ENCODE measurements at places on chromosomes 3 and 15. TPM values are rescaled to one million over a fixed set of nuclear protein-coding genes. Genes with fewer than 3 reads are reported as not detected.

Gene CHRNB4
- polyA plus RNA-seq: 0.06 TPM

DNA sequence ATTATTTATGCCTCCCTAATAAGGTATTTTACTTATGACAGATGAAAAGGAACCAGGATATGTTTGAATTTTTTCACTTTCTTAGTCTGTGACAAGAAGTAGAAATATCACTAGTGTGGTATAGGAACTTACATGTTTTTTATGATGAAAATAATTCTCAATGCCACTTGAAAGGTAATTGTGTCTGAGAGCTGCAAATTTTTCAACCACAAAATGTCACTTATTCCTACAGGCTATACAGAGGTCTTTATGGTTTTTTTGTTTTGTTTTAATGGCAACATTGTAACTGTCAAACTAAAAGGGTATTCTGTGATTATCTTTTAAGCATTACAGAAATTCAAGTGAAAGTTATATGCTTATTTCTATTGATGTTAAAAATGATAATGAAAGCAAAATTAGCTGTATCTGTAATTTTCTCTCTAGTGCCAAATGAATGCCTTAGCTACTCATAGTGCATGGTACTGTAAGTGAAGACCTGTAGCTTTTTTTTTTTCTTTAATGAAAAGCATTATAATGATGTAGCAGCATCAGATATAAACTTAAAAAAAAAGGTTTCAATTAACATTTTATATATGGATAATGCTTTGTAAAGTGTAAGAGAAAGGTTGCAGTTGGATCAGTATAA lies 14.7 kb downstream of the FEM1B start:
- no peak overlapping the region for H3K4me3 ChIP-seq
- DNase-seq: no peak
- H3K27ac ChIP-seq: no peak overlapping the region

GRCh38 chr3:134600206-134600605 lies 50.6 kb downstream of the KY start:
- H3K4me1 ChIP-seq: peaks cover 21% of the 10 kb centered on the region
- no peak for DNase-seq
- H3K27ac ChIP-seq: no peak overlapping the region
- no peak overlapping the region for H3K4me3 ChIP-seq

DNA sequence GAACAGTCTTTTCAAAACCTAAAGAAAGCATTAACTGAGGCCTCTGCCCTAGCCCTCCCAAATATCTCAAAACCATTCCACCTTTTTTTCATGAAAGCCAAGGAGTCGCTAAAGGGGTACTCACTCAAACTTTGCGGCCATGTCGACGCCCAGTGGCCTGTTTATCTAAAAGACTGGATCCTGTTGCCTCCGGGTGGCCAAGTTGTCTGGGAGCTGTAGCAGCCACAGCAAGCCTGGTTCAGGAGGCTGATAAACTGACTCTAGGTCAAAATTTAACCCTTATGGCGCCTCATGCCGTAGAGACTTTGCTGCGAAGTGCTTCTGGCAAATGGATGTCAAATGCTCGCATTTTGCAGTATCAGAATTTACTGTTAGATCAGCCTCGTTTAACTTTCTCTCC lies 39.5 kb downstream of the ZBTB11 start:
- H3K4me1 ChIP-seq: no peaks in the 10 kb centered on the region
- no peaks in the 10 kb centered on the region for H3K36me3 ChIP-seq
- no peak overlapping the region for H3K4me3 ChIP-seq
- H3K27ac ChIP-seq: no peak overlapping the region
- DNase-seq: no peak

- H3K27me3 ChIP-seq: peaks cover 17% of the 10 kb centered on the region
- peaks cover 5% of the 10 kb centered on the region for H3K4me1 ChIP-seq
- DNase-seq: no peak
- H3K4me3 ChIP-seq: no peak overlapping the region
- no peaks in the 10 kb centered on the region for H3K36me3 ChIP-seq
- H3K27ac ChIP-seq: no peak overlapping the region
Measured at GRCh38 chr3:23172059-23172458, 31.1 kb upstream of the UBE2E2 start.

- no peaks in the 10 kb centered on the region for H3K4me1 ChIP-seq
- no peak overlapping the region for H3K27ac ChIP-seq
- DNase-seq: no peak
- H3K27me3 ChIP-seq: no peaks in the 10 kb centered on the region
- H3K4me3 ChIP-seq: no peak overlapping the region
- H3K36me3 ChIP-seq: no peaks in the 10 kb centered on the region
Measured at GRCh38 chr15:90305932-90306331, 40.5 kb downstream of the NGRN start.

DNA sequence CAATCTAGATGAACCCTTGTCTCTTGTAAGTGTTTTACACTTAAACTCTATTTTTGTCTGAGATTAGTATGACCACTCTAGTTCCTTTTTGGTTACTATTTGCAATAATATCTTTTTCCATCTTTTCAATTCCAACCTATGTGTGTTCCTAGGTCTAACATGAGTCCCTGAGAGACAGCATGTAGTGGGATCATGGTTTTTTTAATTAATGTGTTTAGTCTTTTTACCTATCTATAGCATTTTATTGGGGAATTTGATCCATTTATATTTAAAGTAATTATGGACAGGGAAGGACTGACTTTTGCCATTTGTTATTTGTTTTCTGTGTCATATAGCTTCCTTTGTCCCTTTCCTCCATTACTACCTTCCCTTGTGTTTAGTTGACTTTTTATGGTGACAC lies 21.7 kb downstream of the TNFSF10 start:
- no peaks in the 10 kb centered on the region for H3K4me1 ChIP-seq
- no peak overlapping the region for H3K27ac ChIP-seq
- no peaks in the 10 kb centered on the region for H3K27me3 ChIP-seq
- no peaks in the 10 kb centered on the region for H3K36me3 ChIP-seq

- no peaks in the 10 kb centered on the region for H3K27me3 ChIP-seq
- peaks cover 15% of the 10 kb centered on the region for H3K4me1 ChIP-seq
- DNase-seq: no peak
- no peaks in the 10 kb centered on the region for H3K36me3 ChIP-seq
- H3K4me3 ChIP-seq: no peak overlapping the region
Measured at GRCh38 chr3:184716622-184717398, 4.9 kb upstream of the MAGEF1 start.

DNA sequence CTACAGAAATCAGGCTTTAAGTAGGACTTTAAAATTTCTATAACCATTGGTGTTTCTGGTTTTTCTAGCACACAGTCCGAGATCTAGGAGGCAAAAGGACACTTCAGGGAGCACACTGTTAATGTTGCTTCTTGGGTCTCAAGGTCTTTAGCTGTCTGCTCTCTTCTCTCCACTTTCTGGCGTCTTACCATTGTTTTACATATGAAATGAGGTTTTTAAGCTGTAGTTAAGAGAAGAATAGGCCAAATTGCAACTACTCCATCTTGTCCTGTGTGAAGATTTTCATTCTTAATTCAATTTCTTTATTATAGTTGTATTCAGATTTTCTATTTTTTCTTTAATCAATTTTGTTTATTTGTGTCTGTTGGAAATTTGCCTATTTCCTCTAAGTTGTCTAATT lies 151.4 kb downstream of the WNT7A start:
- no peak overlapping the region for H3K4me3 ChIP-seq
- H3K4me1 ChIP-seq: no peaks in the 10 kb centered on the region
- no peak overlapping the region for H3K27ac ChIP-seq
- no peak for DNase-seq
- H3K27me3 ChIP-seq: peaks cover 4% of the 10 kb centered on the region

Gene ZNF280D
- 4.0 TPM for polyA plus RNA-seq

Gene PPP1R14D
- not detected for polyA plus RNA-seq

DNA sequence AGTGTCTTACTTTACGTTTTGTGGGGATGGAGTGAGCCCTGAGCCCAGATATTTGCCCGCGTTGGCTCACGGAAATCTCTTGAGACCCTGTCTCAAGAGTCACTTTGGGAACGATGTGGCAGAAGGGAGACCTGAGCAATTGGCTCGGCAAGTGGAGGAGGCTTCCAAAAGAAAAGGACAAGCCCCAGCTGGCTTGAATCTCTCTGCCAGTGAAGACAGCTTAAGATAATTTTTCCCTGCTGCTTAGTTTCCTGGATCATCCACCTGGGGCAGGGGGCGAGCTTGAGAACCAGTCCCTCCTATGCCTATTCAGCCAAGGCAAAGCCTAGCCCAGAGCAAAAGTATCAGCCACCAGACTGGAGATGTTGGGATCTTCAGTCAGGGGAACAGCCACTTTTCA lies 708 bp downstream of the SEC22A start:
- H3K36me3 ChIP-seq: no peaks in the 10 kb centered on the region
- DNase-seq: no peak
- H3K27me3 ChIP-seq: no peaks in the 10 kb centered on the region
- H3K4me1 ChIP-seq: peaks cover 17% of the 10 kb centered on the region
